ENCODE measurements at places on chromosomes 12 and 14.

DNA sequence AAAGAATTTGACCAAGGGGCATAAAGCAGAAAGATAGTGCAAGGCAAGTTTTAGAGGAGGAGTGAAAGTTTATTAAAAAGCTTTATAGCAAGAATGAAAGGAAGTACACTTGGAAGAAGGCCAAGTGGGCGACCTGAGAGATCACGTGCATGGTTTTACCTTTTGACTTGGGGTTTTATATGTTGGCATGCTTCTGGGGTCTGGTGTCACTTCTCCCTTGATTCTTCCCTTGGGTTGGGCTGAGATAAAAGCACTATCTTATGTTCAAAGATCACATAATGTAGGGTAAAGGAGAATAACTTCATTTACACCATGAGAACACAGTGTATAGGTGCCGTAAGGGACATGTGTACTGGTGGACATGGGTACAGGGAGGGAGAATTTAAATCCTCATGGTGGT is 17.7 kb upstream of the TMEM30B start:
- DNase-seq: no peak

GRCh38 chr14:81298911-81299310 is 78.2 kb upstream of the GTF2A1 start:
- DNase-seq: no peak

DNA sequence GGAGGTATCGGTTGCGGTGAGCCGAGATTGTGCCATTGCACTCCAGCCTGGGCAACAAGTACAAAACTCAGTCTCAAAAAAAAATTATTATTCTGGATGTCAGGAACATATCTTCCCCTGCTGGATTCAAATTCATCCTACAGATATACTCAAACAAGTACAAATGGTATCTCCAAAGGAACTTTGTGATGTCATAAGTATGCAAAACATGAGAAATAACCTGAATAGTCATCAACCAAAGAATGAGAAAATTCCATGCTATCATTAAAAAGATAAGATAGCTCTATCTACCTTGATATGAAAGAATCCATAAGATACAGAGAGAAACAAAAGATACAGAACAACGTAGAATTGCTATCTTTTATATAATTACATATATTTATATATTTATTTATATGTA is 67.7 kb downstream of the EEA1 start:
- no peak for DNase-seq

- no peak for DNase-seq
Observed at GRCh38 chr14:46747001-46747652, 95.5 kb upstream of the RPL10L start.

DNA sequence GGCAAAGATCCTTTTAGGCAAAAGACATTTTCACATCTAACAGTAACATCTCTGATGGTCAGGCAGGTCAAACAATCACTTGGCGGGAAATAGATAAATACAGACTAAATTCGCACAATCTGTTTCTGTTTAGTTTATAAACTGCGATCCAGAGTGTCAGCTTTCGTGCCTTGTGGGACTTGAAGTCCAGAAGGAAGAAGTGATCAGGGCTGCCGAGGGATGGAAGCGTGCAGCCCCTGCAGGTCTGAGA is 245 bp upstream of the BRMS1L start:
- DNase-seq: no peak

DNA sequence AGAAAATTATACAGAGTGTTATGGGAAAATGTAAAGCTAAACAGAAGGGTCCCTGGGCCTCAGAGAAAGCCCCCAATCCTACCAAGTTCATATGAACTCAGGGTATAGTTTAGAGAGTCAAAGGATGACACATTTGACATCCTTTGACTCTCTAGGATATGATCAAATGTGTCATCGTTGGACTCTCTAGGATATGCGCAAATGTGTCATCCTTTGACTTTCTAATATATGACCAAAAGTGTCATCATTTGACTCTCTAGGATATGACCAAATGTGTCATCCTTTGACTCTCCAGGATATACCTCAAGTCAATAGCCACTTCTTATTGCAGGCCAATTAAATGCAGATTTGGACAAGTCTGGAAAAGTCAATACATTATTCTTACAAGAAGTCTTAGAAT is 204.8 kb upstream of the IGF1 start:
- no peak for DNase-seq

DNA sequence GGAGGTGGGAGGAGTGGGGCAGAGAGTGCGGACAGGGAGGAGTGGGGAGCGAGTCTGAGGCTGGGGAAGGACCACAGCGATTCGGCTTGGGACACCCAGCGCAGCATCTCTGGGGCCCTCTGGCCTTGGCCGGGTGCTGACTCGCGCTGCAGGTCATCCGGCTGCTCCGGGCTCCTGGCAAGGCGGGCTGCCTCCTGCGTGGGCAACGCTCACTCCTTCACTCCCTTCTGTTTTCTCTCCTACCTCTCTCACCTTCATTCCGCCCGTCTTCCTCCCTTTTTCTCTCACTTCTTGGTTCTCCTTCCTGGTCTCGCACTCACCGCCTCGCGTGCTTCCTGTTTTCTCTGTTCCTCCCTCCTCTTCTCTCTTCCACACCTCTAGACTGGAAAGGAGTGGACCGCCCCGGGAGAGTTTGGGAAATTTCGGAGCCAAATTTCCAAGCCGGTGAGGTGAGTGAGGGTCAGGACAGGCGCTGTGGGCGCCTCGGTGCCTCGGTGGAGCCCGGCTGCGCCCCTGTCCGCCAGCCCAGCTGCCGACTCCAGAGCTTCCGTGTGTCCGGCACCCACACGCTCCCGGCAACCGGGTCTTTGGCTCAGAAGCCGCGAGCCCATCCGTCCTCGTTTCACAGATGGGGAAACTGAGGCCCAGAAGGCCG is 86.7 kb downstream of the B4GALNT3 start:
- no peak for DNase-seq

DNA sequence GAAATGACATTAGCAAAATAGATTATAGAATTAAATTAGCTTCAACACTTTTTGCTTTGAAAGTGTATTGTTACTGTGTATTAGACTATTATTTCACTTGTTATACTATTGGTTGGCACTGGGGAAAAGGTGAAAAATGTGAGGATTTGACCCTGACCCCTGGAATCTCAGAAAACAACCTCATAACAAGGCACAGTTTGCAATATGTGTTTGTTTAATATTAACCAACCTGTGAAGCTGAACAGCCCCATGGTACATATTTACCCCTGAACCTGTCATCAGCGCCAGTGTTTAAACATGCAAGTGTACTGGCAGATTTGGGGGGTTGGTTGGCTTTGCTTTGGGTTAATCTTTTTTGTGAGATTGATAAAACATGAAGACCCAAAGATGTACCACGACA is 11.7 kb downstream of the SLC38A4 start:
- no peak for DNase-seq

Data from stimulated activated CD4-positive, alpha-beta T cell treated with anti-CD3 and anti-CD28 coated beads, Interleukin-15, amount 100 ng/mL, for 48 hours (primary cell).